DMS153 (cell line): ENCODE measurements at places on chromosomes 1 and 21.
A peak's percentile ranks its signal among the peaks of the same experiment; 100 is the strongest.

- DNase-seq: peak; percentile 89
Measured at GRCh38 chr1:16164213-16165072, 8.6 kb upstream of the EPHA2 start.

- no peak for DNase-seq
Measured at GRCh38 chr1:63984257-63984929, 210.6 kb downstream of the ROR1 start.

DNA sequence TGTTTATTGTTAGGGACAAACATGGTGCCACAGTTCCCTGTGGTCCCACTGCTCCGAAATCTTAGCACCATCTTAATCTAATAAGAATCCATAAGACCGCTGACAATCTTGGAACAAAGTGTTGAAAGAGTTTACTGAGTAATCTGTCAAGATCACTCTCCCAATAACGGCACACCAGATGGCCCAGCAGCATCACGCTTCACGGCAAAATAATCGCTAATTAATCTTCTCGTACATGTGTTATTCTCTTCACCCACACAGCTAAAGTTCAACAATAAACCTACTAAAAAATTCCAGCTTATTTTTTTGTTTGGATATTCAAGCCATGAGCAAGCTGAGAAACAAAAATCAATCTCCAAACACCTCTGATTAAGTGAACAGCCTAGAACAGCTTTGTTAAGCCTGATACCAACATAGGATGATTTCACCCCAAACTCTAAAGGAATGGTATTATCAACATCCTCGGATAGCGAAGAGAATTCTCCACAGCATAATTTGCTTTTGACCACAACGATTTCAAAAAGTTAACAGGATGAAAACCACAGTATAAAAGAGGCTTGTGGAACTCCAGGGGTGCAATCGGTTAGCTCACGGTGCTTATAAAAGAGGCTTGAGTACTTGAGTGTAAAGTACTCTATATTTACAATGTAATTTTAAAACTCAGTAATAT, 329.9 kb upstream of the GREM2 start:
- DNase-seq: no peak

GRCh38 chr21:28106370-28106890, 886.2 kb downstream of the LTN1 start:
- DNase-seq: no peak

GRCh38 chr1:165659581-165659895, 28.5 kb downstream of the MGST3 start:
- no peak for DNase-seq

DNA sequence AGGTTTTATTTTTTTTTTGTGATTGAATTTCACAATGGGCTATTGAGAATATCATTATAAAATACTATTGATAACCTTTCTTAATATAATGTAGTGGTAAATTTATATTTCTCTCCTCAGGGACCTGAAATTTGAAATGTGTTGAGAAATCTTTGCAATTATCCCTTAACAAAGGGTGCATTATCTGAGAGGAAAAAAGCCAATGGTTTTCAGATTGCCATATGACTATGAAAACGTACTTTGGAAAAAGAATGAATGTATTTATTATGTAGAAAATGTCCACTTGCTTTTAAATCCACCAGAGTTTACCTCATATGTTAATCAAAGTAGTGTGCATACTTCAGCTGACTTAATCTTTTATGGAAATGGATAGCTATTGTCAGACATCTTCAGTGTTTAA, 441.1 kb downstream of the AMY1C start:
- DNase-seq: no peak

DNA sequence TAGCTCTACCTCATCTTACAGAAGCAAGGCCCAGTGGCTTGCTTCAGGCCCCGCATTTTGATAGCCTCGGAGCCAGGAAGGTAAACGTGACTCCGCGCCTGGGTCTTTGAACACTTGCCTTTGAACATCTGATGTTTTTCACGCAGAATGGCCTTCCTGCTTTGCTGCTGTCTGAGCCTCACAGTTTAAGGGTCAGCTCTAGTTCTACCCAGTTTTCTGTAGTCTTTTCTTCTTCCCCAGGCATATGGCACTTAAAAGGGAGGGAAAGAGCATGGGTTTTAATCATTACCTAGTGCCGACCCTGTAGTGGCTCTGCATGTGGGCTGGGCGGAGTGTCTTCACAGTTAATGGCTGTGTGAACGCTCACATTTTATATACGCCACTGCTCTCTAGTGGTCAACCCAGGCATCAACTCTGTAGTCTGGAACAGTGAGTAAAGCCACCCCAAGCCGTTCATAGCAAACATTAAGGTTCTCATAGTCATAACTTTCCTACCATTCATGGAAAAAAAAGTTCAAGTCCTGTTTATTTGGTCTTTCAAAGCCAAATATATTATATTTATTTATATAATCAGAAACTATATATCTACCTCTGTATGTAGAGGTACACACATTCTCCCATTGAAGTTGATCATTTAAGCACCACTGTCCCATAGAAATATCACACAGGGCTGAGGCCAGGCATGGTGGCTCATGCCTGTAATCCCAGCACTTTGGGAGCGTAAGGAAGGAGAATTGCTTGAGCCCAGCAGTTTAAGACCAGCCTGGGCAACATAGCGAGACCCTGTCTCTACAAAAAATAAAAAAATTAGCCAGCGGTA, 78.1 kb downstream of the IER5 start:
- DNase-seq: peak; percentile 47

GRCh38 chr1:27097484-27097917, 57.4 kb downstream of the SLC9A1 start:
- peak; percentile 70 for DNase-seq

DNA sequence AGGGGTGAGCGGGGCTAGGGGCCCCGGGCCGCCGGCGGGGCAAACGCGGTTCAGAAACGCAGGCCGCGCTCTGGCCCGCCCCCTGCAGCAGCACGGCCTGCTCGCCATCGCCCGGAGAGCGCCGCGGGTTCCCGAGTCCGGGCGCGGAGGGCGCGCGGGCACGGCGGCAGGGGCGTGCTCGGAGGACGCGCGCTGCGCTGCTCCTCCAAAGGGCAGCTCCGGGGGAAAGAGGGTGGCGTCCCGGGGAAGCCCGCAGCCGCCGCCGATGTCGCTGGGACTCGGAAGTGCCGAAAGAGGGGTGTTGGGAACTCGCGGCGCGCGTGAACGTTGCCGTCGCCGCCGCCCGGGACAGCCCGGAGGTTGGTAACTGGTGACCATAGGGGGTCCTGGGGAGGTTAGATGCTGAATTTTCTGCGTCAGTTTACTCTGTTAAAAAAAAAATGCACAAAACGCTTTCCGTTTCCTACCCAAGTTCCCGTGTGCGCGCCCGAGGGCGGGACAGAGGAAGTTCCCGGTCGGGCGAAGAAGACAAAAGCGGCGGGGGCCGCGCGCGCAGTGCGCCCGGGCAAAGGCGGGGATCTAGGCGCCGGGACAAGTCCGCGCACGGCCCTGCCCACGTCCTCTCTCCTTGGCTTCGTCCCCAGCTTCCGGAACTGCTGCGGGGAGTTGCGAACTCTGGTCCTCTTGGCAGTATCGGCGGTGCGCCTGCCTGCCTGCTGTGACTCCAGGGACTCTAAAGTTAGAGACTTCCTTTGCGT, at the start of gene HHAT:
Gene HHAT, plus strand, starts transcription at position 157 of the 758 bp plus-strand sequence. CDS start 20,074 bp downstream, outside the sequence.
- peak; percentile 75 for DNase-seq

DNA sequence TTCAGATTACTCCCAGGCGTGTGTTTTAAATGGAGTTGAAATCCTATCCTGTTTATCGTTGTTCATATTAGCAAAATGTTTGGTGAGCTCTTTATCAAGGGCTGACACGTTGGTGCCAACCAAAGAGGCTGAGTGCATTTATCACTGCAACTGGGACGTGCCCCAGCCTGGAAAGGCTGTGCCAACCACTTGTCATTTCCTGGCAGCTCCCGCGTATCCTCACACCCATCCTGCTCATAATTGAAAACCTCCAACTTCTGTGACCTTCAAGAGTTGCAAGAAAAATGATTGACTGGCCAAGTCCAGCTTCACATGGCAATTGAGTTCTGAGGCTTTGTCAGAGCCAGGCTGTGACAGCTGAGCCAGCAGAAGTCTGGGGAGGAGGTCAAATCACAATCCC, 43.7 kb upstream of the KCNA3 start:
- no peak for DNase-seq

GRCh38 chr1:209218113-209218512, 365.4 kb upstream of the CAMK1G start:
- DNase-seq: no peak

DNA sequence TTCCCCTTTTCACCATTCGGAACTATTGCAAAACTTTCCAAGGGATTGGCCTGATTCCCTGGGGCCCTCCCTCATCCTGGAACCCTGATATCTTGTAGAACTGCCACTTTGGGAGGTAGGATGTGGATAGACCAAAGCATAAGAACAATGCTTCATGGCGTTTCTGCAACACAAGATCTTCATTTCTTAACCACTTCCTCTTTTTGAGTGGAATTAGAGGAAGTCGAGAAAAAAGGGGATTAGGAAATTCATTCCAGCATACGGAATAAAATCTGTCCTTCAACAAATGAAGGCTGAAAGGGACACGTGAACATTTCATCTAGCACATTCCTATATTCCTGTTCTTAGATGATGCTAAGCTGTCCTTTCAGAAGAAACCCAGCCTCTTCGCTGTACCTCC, 149.3 kb downstream of the HUNK start:
- DNase-seq: no peak

DNA sequence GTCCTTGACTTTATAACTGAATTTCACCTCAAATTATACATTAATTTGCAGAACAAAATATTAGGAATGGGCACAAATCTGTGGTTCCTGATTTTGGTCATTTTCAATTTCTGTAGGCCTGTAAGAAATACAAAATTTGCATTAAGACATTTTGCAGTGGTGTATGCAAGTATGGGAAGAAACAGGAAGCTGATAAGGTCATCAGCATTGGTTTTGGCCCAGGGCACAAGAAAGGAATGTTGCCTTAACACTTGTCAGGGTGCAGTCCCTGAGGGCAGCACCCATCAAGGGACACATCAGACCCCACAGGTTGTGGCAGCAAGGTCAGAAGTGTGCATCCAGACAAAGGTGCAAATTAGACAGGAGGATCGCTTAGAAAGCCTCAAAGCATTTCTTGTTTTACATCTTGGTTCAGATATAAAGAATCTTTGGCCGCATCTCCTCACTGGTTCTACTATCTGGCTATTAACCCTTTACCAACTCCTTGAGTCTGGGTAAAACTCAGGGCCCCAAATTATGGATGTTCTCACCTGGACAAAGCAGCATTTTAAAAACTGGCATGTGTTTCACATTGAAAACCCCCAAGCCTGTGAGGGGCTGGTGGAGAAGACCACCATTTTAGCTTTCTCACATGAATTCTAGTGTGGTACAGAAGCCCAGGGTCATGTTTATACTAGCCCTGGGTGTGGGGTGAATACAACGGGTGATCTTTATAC, 182.4 kb downstream of the CDC7 start:
- DNase-seq: no peak

DNA sequence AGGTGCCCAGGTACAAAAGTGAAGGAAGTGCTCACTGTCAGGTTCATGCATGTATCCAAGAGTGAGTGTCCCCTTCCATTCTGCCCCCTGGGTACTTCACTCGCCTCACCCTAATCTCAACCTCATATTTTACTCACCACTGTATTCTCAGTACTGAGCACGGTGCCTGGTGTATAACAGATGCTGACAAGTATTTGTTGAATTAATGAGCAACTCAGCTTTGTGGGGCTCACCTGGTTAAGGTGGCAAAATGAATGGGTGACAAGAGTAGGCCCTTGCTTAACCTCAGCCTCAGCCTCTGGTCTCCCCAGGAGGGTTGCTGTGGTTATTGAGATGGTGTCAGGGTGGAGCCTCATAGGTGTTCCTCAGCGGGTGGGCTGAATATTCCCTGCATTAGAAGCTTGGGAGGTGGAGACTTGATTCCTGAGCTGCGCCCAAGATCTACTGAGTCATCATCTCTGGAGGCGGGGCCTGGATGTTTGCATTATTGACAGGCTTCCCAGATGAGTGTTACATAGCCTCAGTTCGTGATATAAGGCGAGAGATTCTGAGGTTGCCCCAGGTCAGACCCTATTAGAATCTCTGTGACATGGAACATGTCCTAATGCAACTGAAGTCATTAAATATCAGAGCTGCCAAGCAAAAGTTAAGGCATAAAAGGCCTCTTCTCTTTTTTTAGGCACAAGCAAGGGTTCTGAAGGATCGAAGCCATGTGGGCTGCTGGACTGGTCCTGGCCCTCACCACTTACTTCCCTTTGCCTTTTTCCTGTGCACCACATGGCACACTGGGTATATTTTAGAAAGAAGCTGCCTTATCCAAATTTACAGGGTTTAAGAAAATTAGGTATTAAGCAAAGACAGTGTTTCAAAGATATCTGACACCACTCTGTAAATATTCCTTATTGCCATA, 39.2 kb downstream of the SYT6 start:
- no peak for DNase-seq

DNA sequence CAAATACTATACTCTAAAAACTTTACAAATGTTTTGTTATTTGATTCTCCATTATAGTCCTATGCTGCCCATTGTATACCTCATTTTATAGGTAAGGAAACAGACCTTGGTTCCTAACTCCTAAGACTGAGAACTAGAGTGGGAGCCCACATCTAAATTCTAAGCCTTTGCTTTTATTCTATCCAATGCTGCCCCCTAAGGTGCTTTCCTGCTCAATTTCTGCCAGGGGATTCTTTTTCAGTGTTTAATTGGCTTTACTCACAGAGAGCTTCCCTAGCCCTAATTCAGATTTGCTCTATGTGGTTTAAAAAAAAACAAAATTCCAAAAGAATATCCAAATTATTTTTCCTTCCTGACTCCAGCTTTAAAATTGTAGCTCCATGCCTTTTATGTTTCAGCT, 64.5 kb downstream of the KIF14 start:
- DNase-seq: no peak

GRCh38 chr1:171801487-171801891, 20.0 kb downstream of the METTL13 start:
- DNase-seq: peak; percentile 70

GRCh38 chr1:65196926-65197325, 48.9 kb downstream of the AK4 start:
- DNase-seq: no peak

- no peak for DNase-seq
Measured at GRCh38 chr1:7388141-7388487, 383.0 kb upstream of the VAMP3 start.

GRCh38 chr1:165632491-165632890, 1.5 kb downstream of the MGST3 start:
- no peak for DNase-seq

GRCh38 chr1:99439433-99440075, 175.3 kb downstream of the PLPPR4 start:
- no peak for DNase-seq

- peak; percentile 53 for DNase-seq
Measured at GRCh38 chr1:46547481-46548383, 3.7 kb downstream of the KNCN start.

DNA sequence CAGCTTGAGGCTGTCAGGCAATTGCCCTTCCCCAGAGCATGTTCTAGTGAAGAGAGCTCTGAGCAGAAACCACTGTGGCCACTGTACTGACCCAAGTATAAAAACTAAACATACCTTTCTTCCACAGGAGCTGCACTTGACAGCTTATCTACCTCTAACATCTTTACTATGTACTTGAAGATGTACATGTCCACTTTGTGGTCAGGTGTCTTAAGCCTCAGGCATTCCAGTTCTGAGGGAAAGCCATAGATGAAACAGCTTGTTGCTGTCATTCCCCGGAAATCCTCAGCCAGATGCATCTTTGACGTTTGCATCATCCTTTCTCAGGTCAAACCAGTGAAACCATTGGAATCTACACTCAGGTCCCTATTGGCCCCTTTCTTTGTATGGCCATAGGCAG, 70.4 kb downstream of the CHRM3 start:
- no peak for DNase-seq

- DNase-seq: peak; percentile 11
Measured at GRCh38 chr1:88462488-88463261, 221.4 kb upstream of the PKN2 start.
